ENCODE measurements at places on chromosomes 5 and 9.
A peak's percentile ranks its signal among the peaks of the same experiment; 100 is the strongest.

DNA sequence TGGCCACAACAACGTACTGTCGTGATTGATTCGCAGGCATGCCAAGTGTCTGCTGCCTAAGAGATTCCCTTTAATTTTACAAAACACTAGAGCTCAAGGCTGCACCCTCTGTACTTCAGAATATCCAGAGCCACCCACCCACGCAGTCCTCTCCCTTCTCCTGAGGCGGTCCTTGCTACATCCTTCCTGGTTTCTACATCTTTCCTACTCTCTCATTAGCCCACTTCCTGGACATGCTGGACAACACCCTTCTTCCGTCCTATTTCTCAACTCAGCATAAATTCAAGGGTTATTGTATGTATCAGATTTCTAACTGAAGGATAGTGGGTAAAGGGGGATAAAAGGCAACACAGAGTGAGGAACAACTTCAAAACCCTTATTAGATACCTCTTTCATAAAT, 148.4 kb upstream of the MAP3K1 start:
- no peak for DNase-seq

DNA sequence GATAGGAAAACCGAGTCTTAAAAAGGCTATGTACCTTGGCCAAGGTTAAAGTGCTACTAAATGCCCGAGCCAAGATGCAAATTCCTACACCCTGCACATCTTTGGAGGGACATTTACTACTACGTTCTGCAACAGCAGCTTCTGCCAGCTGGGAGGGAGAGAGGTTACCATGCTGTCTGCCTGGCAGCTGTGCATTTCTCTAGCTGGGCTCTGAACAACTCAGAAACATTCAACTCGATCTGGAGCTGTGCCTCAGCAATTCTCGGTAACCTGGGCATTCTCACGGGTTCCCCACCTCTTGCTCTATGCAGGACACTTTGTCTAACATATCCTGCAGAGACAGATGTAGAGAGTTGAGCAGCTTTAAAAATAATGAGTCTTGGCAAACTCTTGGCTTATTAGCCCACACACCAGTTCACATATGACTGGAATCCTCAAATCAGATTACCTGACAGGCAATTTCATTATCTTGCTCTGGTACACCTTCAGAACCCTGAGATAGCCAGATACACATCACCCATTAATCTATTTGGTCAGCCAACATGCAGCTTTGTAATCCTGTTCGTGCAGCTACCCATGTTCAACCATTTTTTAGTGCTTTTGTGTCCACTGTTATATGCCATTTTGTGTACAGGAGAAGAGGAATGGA, 115.8 kb downstream of the EFNA5 start:
- no peak for DNase-seq

- DNase-seq: no peak
These were observed 19.3 kb upstream of the CAMSAP1 start for GRCh38 chr9:135926402-135927194.

- no peak for DNase-seq
These were observed 737.4 kb upstream of the GRAMD2B start for GRCh38 chr5:125685771-125686170.

- DNase-seq: no peak
These were observed 55.9 kb upstream of the UNC5A start for GRCh38 chr5:176754376-176754973.

DNA sequence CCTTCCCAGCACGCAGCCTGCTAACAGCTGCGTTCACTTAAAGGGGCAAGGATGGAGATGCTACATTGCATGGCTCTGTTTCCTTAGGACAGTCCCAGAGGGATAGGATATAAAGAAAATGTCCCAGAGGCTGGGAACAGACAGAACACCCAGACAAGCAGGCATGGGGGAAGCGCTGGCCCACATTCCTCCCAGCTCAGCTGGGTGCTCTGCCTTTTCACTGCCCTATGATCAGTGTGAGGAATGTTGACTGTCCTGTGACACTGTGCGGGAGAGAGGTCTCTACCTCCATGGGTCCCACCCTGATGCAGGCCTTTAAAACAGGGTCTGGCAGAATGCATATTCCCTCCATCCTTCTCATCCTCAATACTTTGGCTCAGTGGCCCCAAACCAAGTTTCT, 459.4 kb upstream of the DMAC1 start:
- DNase-seq: no peak

DNA sequence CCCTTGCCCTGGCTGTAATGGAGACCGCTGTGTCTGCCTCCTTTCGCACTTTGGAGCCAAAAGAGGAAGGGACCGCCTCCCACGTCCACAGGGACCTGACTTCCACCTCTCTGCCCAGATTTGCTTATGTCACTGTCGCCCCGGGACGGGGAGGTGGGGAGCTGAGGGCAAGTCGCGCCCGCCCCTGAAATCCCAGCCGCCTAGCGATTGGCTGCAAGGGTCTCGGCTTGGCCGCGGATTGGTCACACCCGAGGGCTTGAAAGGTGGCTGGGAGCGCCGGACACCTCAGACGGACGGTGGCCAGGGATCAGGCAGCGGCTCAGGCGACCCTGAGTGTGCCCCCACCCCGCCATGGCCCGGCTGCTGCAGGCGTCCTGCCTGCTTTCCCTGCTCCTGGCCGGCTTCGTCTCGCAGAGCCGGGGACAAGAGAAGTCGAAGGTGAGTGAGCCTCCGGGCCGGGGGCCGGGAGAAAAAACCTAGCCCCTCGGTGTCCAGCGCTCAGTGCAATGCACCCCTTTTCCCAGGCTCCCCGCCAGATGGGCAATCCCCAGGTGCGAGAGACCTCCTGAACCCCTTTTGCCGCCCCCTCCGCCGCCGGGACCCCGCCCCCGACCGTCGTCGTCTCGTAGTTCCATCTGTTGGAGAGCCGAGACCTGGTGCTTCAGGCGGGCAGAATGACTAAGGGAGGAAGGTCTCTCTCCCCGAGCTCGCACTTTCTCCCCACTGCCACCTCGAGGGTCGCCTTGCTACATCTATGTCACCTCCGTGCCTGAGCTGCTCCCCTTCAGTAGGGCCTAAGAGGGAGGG, at the start of gene GPX3:
GPX3 (plus strand) TSS at position 288 of the 807 bp plus-strand sequence; CDS start at position 352, 64 bp downstream.
- peak; percentile 22 for DNase-seq

DNA sequence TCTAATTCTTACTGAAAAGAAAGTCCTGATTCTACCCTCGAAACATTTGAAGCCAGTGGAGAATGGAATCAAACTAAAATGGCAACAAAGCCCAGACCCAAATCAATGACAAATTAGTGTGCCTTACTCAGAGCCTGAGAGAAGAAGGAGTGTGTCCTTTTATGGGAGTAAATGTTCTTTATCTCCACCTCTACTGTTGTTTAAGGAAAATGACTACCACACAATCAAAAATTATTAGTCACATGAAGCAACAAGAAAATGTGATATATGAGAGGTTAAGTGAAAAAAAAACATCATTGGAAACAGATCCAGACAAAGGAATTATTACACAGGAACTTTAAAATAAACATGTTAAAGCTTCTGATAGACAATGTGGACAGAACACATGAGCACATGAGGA, 49.7 kb upstream of the FOXB2 start:
- DNase-seq: no peak

GRCh38 chr5:170219615-170220014, 13.2 kb upstream of the C5orf58 start:
- DNase-seq: no peak

- no peak for DNase-seq
These were observed 3.4 kb downstream of the COL5A1 start for GRCh38 chr9:134644725-134645606.

GRCh38 chr9:38246833-38247232, 145.7 kb upstream of the ALDH1B1 start:
- no peak for DNase-seq

GRCh38 chr5:59038798-59039295, 456.0 kb downstream of the RAB3C start:
- DNase-seq: no peak

- DNase-seq: no peak
These were observed 72.7 kb upstream of the ATG10 start for GRCh38 chr5:81899123-81899522.

DNA sequence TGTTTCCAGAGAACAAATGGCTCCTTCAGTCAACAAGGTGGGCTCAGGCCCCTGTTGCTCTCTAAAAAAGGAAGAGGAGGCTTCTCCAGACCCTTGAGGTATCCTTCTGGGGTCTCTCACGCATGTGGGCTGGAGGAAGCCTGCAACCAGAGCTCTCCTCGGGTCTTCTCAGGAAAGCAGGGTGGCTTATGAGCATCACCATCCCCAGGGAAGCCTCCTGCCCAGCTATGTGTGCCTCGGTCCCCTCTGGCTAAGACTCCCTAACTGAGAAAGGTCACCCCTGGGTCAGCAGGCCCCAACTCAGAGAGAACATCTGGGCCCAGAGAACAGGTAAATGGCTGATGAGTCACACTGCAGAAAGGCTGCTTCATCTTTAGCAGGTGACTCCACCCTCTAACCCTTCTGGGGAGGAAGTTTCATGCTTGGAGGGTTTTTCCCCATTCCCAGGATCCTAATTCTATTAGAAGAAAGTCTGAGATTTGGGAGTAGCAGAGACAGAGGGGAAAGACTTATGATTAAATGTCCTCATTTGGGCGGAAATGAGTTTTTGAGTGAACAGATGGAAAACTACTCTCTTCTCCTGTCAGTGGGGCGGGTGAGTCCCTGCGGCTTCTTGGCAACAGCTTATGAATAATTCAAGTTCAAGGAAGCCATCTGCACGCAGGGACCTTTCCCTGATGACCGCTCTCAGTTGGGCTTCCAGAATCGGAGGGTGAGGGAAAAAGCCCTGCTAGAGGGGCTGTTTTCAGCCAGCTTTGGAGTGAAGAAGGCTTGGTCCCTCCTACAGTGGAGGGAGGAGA, 41.9 kb downstream of the TGFBI start:
- no peak for DNase-seq

DNA sequence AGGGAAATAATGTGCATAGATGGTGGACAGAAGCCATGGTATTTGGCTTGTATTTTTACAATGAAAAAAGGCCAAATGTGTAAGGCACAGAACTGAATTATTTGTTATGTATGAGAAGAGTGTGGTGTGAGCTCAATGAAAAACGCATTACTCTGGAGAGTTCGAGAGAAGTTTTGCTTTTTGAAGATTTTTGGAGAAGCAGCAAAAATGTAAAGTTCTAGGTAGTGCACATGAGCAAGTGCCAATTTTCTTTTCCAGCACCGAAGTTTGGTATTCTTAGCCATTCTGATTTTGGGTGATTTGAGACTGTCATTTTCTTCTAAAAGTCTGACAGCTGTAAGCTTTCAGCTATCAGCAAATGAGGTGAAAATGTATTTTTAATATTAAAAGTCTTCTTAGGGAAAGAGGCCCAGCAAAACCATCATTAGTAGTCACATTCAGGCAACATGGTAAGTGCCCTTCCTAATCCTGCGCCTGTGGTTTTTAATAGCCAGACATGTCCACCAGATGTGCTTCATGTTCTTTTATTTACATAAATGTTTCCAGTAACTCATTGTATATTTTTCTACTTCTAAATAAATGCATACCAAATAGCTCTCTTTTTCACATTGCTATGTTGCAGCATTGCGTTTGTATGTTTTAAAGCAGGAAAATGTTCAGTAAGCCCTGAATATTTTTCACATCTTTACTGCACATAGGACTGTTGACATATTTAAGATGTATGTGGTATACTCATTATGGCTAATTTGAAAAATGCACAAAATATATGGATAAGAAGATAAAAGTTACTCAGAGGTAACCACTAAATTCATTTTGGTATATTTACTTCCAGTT, 50.4 kb downstream of the RASGRF2 start:
- no peak for DNase-seq

GRCh38 chr5:102663749-102664530, 91.2 kb upstream of the PAM start:
- DNase-seq: no peak

- DNase-seq: no peak
These were observed 5.4 kb downstream of the RGS3 start for GRCh38 chr9:113468716-113469448.

GRCh38 chr9:111320631-111321030, 9.4 kb downstream of the OR2K2 start:
- DNase-seq: no peak

GRCh38 chr5:176531902-176532493, 5.2 kb downstream of the RNF44 start:
- DNase-seq: no peak

GRCh38 chr9:112532427-112532826, 45.8 kb downstream of the KIAA1958 start:
- DNase-seq: no peak

DNA sequence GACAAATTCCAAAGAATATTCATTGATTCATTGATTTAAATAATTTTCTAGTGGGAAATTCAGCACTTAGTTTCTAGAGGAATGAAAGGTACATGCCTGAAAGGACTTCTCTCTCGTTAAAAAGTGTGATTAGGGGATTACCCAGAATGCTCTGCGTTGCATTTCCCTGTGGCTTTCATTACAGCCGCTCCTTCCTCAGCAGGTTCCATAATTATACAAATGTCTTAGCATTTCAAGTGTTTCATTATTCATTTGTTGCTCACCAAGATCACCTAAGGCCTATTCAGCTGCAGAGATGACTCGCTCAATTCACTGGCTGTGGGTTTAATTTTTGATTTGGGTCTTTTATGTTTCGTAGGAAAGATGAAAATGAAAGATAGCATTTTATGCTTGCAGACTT, 52.8 kb downstream of the SPATA31C2 start:
- no peak for DNase-seq

DNA sequence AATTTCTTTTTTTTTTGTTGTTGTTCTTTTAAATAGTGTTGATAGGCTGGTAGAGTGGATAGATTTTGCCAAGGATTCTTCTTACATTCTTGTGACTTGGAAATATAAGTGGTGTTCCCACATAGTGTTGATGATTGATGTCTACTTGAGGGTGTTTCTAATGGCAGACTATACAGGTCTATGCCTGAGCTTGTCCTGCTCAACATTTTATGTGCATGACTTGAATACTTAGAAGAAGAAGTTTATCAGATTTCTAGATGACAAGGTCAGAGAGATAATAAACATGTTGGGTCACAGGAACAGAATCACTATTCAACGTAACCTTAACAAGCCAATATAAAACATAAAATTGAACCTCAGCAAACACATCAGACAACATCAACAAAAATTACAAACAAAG, 24.2 kb downstream of the XRCC4 start:
- no peak for DNase-seq

GRCh38 chr9:35464141-35465025, 25.5 kb upstream of the RUSC2 start:
- no peak for DNase-seq

GRCh38 chr5:138448070-138448469, 9.2 kb downstream of the REEP2 start:
- no peak for DNase-seq

DNA sequence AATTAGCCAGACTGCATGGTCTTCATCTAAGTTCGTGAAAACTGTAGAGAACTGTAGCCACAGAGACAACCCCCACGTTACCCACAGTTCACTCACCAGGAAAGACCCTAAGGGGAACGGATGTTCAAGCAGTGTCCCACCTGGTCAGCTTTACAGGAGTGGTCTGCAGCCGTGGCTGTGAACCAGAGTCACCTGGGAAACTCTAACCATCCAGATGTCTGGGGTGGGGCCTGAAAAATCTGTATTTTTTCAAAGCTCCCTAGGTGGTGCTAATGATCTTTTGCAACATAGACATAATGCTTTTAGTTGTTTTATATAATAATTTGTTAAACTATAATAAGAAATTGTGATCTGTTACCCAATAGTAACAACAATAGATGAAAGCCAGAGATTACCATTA, 47.7 kb upstream of the ANGPTL2 start:
- no peak for DNase-seq
